ENCODE measurements at places on chromosomes 6 and 20.

DNA sequence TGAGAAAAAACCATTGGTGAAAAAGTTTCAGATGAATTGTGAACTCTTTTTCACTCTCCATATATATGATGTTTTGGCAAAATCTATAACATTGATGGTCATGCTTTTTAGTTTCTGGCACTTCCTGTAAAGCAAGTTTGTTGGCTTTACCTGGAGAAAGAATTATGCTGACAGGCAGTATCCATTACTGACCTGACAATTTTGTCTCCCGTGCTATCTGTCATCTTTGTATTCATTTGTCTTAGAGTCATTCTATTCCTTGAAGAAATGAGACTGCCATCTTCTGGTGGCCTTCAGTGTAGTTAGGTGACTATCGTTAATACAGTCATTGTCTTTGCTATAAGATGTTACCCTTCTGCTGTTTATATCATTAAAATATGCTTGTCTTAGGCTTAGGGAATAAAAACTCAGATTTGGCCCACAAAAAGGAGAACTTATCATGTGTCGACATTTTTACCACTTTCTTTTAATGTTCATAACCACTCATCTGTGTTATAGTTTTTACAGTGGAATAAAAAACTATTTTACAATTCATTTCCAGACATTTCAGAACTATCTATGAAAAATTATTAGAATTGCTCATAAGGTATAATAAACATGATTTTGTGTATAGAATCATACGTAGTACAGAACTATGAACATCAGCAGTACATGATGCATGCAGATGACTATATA is 707.0 kb downstream of the EPM2A start:
- DNase-seq = no peak

- no peak for DNase-seq
Observed at GRCh38 chr6:89939144-89939543, 44.9 kb downstream of the GJA10 start.

- DNase-seq = peak; percentile 28
Observed at GRCh38 chr6:27806981-27807440, 105.2 kb downstream of the OR2B2 start.

DNA sequence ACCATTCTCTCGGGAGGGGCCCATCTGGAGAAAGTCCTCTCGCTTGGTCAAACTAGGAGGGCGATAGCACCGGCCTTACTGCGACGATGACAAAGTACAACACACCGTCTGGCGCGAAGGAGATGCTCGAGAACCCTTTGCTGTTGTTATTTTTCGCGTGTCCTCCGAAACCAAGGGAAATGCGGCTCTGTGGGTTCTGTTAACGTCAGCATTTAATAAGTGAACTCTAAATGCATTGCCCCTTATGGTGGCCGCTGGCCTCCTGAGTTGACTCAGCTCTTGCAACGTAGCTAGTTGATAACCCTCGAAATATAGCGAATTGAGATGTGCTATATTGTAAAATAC is 577 bp upstream of the SCAND1 start:
- no peak for DNase-seq

DNA sequence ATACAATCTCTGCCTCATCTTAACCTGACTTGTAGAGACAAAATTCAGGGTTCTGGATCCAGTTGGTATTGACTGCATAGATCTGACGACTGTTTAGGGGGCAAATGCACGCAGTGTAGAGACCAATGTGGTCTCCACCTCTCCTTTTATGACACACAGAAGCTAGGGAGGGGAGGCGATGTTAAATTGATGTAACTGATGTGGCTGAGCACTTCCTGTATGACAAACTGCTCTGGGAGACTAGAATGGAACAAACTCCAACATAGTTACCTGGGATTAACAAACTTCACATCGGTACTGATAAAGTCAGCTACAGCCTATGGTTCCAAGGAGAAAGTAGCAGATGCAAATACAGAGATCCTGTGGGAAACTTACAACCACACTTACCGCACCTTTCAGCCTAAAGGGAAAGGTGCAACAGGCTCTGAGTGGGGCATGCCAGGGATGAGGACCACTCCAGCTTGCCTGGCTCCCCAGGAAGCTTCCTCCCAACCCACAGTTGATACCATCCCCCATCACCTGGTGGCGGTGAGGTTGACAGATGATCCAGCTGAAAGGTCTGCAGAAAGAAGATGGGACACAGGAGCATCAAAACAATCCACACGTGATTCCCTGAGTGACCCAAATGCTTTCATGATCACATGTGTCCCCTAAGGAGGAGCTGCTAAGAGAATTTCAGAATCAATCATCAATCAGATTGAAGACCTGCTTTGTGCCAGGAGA is 60.6 kb upstream of the MRPS10 start:
- no peak for DNase-seq

DNA sequence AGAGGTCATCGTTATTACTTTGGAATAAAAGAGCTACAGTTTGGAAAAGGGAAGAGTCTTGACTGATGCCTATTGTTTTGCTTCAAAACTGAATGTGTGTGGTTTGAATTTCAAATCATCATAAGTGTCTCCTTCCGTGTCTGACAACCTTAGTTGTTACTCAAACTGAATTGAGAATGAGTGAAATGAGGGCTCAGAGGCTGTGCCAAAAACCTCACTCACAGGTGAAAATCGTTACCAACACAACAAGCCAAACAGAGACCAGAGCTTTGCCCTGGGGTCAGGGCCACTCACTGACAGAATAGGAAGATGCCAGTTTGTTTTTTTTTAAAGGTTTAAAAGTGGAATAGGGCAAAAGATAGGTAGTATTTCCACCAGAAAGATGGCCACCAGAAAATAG is 15.2 kb upstream of the SIRT5 start:
- no peak for DNase-seq

- DNase-seq = no peak
Observed at GRCh38 chr6:56613247-56613851, 29.3 kb downstream of the DST start.

- no peak for DNase-seq
Observed at GRCh38 chr20:58549231-58550209, 34.3 kb upstream of the APCDD1L start.

DNA sequence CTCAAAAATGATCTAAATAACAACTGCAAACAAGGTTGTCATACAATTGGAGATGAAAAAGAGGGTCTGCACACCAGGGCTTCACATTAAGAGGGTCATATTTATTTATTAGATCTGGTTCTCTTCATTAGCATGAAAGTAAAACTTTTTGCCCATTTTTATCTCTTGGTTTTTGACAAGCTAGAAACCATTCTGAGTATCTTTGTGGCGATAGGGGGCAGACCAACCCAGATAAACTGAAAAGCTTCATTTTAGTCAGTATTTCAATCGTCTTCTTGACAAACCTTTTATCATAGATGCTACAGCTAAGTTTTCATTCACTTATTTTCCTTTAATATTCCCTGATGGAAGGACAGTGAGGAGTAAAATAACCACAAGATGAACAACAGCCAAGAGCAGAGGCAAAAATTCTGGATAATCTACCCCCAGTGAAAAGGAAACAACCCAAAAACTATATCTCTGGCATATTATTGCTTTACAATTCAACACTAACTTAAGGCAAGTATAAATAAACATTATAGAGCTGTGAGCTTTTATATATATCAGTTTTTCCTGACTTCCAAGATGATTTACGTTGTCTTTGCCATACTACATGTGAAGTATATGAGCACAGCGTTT is 45.2 kb downstream of the THEMIS start:
- DNase-seq = peak; percentile 64

DNA sequence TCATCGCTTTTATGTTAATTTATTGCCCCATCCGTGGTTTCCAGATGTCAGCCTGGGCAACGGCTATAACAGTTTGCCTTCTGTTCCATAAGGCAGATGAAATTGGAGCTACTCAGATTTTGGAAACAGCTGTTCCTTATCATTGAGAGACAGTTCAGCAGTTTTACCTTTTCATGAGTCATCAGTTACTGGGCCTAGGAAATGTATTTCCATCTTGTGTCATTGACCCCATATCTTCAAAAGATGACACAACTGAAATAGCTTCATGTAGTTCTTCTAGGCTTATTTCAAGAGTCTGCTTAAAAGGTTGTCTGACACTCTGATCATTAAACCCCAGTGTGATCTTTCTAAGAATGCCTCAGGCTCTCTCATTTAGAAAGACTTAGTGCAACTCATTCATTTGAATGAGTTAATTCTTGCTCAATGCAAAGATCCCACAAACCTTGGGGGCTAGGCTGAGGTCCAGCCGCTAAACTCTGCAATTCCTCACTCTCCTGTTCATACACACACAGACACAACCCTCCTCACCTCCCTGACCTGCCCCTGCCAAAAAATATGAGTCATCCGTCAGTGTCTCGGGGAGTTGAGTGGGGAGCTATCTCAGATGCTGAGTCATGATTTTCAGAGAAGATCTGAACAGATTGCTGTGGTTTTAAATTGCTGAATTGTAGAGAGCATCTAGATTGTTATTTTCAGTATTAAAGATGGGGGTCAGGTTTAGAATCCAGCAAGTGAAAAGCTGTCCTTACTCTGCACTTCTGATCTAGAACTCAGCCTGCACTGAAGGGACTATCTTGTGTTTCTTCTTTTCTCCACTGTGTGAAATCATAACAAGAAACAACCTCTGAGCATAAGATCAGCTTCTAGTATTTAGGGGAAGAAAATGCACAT is 61.8 kb downstream of the RPP40 start:
- peak; percentile 49 for DNase-seq

DNA sequence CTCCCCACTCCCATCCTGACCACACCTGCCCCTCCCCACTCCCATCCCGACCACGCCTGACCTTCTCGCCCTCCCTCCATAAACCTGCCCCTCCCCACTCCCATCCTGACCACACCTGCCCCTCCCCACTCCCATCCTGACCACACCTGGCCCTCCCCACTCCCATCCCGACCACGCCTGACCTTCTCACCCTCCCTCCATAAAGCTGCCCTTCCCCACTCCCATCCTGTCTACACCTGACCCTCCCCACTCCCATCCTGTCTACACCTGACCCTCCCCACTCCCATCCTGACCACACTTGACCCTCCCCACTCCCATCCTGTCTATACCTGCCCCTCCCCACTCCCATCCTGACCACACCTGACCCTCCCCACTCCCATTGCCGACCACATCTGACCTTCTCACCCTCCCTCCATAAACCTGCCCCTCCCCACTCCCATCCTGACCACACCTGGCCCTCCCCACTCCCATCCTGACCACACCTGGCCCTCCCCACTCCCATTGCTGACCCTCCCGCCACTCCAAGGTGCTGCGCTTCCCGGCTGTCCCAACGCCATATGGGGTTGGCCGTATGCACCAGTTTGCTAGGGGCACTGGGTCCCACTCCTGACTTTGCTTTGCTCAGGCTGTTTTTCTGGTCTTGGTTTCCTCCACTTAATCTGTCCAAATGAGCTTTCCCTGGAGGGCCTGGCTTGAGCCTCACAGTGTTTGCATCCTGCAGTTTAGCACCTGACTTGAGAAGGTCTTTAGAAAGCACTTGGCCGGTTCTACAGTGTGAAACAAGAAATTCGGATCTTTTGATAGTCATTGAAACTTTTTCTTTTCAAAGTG is 2.9 kb downstream of the KIF25 start:
- no peak for DNase-seq
